Hematopoietic multipotent progenitor cell treated with erythropoietin and hydrocortisone succinate and interleukin-3 and kit ligand, for 15 days (in vitro differentiated cells): ENCODE measurements at places on chromosomes 6 and 20.

- no peak for DNase-seq
These were observed 2.8 kb downstream of the CYP24A1 start for GRCh38 chr20:54170963-54171362.

- no peak for DNase-seq
These were observed 189.0 kb upstream of the SOX4 start for GRCh38 chr6:21404577-21404976.

DNA sequence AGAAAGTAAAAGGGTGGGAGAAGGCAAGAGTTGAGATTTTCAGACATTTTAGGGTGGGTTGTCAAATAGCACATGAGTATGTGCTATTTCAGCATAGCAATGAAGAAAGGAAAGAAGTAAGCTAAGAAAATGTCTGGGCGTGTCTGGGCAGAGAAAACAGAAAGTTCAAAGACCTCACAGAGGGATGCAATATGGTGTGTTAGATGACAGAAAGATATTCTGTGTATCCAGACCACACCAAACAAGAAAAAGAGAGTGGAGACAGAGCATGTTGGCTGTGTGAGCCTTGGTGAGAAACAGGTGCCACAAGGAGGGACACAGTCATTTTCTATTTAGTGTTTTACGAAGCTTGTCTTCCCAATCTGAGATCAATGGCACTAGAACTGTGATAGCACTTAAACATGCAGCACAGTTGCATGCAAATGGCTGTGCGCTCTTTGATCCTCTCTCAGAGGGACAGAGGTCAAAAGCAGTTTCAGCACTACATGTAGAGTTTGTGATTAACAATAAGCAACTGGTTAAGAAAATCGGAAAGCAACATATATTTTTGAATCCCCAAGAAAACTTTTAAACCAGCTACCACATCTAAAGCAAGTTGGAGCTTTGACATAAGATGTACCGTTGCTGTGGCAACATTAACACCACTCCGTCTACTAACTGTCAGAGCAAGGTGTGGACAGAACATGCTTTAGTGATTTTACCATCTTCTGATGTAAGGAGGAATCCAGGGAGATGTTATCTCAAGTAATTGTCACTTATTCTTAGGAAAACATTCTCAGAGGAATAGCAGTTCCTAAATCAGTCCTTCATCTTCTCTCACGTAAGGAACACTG, 515.5 kb upstream of the NOX3 start:
- DNase-seq = no peak

DNA sequence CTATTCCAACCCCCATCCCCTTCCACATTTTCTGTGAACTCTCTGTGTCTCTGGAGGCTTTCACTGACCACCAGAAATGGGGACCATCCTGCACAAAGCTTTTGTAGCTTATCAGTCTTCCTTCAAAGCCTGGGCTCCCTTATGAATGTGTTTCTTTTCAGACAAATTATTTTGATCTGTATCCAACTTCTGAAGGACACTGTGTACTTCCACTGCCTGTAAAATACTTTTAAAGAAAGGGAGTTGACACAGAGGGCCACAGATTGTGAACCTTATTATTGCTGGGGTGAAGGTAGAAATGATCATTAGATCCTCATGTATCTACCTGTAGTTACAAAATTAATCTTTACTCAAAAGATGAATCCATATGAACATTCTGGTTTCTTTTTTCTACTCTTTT, 135.6 kb downstream of the CARMIL1 start:
- DNase-seq = no peak

DNA sequence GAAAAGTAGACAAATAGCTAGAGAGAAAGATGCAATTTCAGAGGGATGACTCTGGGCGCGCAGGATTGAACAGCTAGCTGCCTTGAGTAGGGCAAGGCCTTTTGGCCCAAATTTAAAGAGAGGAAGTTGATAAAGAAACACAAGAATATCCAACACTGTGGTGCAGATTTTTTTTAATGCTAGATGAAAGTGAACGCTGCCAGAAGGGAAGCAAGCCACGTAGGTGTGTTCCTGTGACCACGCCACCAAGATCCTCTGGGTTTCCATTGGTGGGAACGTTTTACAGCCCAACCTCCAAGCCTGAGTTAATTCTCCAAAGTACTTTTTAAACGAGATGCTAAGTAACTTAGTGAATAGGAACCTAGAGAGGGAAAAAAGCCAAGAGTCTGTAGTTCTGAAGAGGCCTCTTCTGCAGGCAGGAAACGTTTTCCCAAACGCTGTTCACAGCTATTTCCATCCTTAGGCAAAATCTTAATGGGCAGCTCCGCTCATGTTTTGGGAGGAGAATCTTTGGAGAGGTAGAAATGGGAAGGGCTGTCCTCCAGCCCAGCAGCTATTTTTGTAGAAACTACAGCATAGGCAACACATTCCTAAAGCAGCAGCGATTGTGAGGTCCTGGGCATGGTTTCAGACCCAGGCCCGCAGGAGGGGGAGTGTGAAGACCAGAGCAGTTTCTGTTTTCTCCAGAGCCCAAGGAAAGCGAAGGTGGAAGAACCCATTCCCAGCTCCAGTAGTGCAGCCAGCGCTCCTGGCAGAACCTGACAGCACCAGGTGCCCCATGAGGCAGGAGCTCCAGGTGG, 8.2 kb downstream of the LY86 start:
- DNase-seq = no peak

DNA sequence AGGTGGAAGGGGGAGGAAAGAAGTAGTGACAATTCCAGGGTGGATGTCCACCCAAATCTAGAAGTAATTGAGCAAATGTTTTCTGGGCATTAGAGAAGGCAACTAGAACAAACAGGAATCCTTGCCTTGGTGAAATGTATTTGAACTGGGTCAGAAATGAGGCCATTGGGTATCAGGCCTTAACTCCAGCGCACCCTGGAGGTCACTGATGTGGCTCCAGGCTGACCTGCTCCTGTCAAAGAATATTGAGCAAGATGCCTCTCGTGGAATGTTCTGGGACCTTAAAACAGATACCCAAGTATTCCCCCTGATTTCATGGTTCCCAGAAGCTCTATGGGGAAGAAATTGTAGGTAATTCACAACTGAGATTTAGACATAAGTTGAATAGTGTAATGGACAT, 6.9 kb downstream of the HLA-DPB1 start:
- peak; percentile 14 for DNase-seq

DNA sequence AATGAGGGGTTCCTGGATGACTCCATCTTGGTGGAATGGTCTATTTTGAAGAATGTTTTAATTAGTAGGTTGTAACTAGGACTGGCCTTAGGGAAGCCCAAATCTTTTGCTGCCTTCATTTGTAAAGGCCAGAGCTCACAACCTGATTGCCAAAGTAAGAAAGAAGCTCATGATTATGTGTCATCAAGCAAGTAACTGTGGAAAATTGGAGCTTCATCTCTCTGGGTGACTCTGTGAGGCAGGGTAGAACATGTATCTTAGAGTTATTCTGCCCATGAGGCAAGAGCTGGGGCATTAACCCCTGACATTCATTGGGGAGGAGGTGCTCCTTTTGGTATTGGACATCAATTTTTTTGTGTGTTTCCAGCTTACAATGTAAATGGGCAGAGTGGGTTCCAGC, 273.9 kb upstream of the JAG1 start:
- DNase-seq = no peak

DNA sequence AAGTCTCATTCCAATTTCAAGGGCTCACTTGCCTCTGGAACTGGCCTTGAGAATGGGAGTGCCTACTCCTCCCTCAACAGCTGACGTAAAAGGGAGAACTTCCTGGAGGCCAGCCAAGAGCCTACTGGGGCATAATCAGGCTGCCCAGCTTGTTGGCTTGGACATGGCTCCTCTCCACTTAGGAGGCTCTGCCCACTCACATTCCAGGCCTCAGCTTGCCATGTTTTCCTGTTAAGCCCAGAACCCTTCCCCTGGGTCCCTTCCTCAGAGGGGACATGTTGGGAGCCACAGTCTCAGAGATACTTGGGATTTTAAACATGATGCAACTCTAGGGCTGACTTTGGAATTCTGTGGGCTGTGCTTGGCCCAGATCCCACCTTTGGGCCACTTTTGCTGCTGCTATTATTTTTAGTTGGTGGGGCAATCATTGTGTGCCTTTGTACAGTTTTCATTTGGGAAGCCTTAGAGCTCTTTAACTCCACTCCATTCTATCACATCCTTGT, 31.5 kb upstream of the ADTRP start:
- DNase-seq = no peak

GRCh38 chr20:6381887-6382286, 259.1 kb upstream of the FERMT1 start:
- DNase-seq = no peak

- DNase-seq = no peak
These were observed 102.7 kb downstream of the SLC23A2 start for GRCh38 chr20:4898282-4899244.

GRCh38 chr20:34415079-34415478, 52.0 kb downstream of the ITCH start:
- no peak for DNase-seq

DNA sequence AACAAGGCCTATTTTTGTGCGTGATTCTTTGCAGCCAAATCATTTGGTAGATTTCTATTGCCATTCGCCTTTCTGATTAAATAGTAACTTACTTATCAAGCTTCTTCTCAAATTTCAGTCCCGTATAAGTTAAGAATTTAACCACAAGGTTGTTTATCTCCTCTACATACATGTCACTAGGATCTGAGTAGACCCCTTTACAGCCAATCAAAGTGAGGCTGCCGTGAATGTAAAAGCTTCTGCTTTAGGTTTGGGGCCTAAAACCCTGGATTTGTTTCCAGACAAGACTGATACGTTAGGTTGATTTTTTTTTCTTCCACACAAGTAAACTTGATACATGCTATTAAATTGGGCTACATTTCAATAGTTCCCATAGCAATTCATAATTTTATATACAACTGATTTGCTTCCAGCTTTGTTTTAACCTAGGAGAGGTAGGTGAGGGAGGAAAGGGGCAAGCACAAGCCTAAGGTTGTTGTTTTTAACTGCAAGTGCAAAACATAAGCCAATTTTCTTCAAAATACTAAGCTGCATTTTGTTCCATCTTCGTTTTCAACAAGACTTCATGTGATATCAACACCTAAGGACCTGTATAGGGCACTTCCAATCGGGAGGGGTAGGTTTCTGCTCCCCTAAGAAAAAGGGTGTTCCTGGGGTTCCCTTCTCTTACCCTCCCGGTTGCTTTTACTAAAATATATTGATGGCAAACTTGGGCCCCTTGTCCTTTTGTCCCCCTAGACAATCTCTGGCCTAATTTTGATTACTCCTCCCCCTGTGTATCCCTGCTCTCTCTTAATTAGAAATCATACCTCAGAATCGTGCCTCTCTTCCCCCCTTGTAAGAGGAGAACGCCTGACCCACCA, 1.7 kb downstream of the RANBP9 start:
- DNase-seq = peak; percentile 54

GRCh38 chr6:42599558-42599957, 35.7 kb downstream of the UBR2 start:
- no peak for DNase-seq

DNA sequence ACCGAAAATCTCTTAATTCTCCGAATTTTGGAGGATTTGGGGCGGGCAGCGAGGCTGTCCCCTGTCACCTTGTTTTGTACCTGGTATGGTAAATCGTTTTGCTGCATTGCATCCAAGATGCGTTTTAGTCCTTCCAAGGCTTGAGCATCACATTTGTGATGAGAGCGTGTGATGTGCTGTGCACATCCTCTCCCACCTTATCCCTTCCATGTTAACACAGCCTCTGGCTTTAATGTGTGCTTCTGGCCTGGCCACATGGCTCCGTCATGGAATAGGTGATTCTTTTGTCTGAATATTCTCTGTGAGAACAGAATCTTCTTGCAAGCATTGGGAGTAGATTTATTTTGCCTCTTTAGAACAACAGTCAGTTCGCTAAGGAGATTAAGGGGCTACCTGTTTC, 763 bp downstream of the TMEM14A start:
- no peak for DNase-seq

DNA sequence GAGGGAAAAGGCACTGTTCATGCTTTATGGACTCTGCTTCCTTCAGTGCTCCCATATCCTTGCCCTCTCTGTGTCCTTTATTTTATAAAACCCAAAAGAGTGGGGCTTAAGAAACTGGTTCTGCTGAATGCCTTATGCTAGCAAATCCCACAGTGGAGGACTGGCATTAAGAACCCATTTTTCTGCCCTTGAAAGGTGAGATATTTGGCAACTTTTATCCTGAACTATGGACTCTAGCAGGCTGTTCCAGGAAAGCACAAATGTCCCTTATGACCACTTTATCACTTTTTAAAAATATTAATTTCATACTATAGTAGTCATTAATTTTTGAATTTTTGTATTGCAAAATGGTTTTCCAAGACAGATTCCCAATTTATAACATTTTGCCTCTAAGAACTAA, 93.3 kb downstream of the ADAT2 start:
- DNase-seq = no peak

- no peak for DNase-seq
These were observed 232.4 kb downstream of the BMP7 start for GRCh38 chr20:57034001-57034400.

GRCh38 chr6:98875375-98875774, 41.0 kb downstream of the POU3F2 start:
- DNase-seq = no peak

DNA sequence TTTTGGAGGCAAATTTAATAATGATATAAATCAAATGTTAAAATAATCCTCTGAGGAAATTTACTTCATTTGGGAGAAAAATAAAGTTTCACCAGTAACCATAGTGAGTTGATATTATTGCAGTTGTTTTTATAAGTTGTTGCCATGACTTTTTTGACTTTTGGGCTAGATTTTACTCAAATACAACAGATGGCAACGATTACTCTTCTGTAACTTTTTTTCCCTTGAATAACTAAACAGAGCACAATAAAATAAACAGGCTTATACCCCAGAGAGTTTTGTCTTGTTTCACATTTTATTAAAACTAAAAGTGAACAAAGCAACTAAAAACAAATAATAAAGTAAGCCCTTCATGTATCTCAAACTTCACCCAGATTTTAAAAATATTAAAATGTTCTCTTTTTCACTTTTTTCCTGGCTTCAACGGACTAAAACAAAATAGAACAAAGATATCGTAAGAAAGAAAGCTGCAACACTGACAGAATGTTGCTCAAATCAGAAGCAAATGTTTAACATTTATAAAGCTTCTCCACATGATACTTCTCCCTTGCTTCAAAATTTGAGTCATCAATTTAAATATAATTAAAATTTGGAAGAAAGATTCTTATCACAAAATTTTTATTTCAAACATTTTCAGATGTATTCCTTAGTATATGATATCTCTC, 42.5 kb upstream of the BMP5 start:
- DNase-seq = no peak

- no peak for DNase-seq
These were observed 49.2 kb upstream of the FOXC1 start for GRCh38 chr6:1560281-1561058.

DNA sequence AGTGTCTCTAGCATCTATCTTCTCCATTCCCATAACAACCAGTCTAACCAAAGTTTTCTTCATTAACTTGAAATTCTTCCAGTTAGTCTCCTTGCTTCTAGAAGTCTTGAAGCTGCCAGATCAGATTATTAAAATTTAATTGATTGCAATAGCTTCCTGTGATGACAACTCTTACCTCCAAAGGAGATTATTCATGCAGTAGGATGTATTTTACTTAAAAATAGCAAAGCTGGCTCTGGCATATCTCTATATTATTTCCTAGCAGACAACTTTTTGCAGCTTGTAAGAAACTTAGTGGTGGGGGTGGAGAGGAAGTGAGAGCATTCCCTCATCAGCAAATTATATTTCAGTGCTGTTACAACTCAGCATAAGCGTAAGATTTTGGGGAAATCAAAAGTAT, 290.4 kb downstream of the GRIK2 start:
- no peak for DNase-seq
